Activated T-helper 1 cell treated with anti-CD3 and anti-CD28 coated beads, Interleukin-12 subunit alpha, Interleukin-12 subunit beta, Interleukin-2, Interleukin-4 antibody, amounts not matched to agents 30 ng/mL and 10 ng/mL and 1 ng/mL, durations not matched to agents 14 hours and 24 hours and 36 hours (primary cell): ENCODE measurements at places on chromosomes 1 and 21. TPM values are rescaled to one million over a fixed set of nuclear protein-coding genes. Genes with fewer than 3 reads are reported as not detected.

The ANKRD65 gene
- total RNA-seq: 0.10 TPM in 1 of 2 replicates, not detected in the other

The TNFRSF18 gene
- total RNA-seq: 350 and 356 TPM in 2 replicates

The COA7 gene
- 37.6 and 39.9 TPM in 2 replicates for total RNA-seq

The GUCA2A gene
- not detected in 2 replicates for total RNA-seq

- peaks cover 54% of the 10 kb centered on the region for H3K36me3 ChIP-seq
- peaks cover 50% of the 10 kb centered on the region for H3K4me1 ChIP-seq
- no peak for DNase-seq
- no peak overlapping the region for H3K4me3 ChIP-seq
- H3K27ac ChIP-seq: no peak overlapping the region
Measured at GRCh38 chr1:40265298-40265697, 7.3 kb downstream of the ZMPSTE24 start.

GRCh38 chr1:186102547-186103148 is 272.4 kb downstream of the TPR start:
- H3K4me1 ChIP-seq: no peaks in the 10 kb centered on the region
- H3K4me3 ChIP-seq: no peak overlapping the region
- peaks cover 12% of the 10 kb centered on the region for H3K27me3 ChIP-seq
- no peaks in the 10 kb centered on the region for H3K36me3 ChIP-seq

DNA sequence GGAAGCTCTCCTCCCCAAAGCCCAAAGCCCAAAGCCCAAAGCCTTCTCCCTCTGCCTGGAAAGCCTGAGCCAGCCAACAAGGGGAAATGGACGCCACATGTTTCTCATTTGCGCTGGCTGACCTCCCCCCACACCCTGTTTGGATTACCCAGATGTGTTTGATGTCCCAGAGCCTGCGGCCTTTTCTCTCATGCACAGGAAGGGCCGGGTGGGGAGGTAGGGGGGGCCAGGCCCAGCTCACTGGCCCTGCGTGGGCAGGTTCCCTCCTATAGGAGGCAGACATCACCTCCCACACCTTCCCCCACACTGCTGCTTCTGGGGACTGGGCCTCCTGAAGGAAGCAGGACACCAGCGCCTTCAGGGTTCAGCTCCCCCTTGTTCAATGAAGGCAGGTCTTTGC is 116.3 kb downstream of the NAV1 start:
- H3K4me3 ChIP-seq: no peak overlapping the region
- peaks cover 22% of the 10 kb centered on the region for H3K27me3 ChIP-seq
- DNase-seq: no peak
- H3K36me3 ChIP-seq: no peaks in the 10 kb centered on the region
- H3K27ac ChIP-seq: no peak overlapping the region

DNA sequence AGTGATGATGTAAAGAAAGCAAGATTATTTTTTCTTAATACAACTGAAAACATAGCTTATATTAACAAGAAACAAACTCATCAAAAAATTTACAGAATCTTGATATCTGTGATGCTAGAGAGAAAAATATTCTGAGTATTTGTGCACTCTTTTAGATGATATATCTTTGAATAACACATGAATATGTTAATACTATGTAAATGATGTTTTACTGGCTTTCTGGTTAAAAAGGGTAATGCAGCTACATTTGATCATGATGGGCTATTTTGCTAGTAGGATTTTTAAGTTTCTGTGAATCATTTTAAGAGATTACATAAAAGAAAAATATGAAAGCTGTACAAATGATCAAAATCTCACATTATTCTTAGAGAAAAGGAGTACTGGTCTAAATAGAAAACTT is 114.5 kb downstream of the GRIK1 start:
- no peaks in the 10 kb centered on the region for H3K36me3 ChIP-seq
- no peak for DNase-seq
- no peaks in the 10 kb centered on the region for H3K4me1 ChIP-seq
- no peak overlapping the region for H3K4me3 ChIP-seq
- H3K27ac ChIP-seq: no peak overlapping the region

DNA sequence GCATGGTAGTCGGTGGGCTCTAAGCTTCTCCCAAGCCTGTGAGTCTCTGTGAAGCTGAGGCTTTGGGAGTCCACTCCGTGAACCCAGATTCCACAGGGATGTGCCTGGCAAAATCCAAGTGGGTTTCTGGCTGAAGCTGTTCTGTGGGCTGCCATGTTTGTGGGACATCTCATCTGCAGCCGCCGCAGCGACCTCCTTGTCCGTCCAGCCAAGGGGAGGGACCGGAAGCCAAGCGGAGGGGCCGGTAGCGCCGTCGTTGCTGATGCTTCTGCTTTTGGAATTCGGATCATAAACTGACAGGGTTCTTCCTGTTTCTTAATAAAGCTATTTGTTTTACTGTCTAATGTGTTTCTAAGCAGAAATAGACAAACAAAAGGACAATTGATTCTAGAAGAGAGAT is 13.3 kb downstream of the KIF26B start:
- H3K4me1 ChIP-seq: no peaks in the 10 kb centered on the region
- H3K4me3 ChIP-seq: no peak overlapping the region
- no peaks in the 10 kb centered on the region for H3K36me3 ChIP-seq
- no peak for DNase-seq
- H3K27ac ChIP-seq: no peak overlapping the region
- H3K27me3 ChIP-seq: peaks cover 21% of the 10 kb centered on the region

DNA sequence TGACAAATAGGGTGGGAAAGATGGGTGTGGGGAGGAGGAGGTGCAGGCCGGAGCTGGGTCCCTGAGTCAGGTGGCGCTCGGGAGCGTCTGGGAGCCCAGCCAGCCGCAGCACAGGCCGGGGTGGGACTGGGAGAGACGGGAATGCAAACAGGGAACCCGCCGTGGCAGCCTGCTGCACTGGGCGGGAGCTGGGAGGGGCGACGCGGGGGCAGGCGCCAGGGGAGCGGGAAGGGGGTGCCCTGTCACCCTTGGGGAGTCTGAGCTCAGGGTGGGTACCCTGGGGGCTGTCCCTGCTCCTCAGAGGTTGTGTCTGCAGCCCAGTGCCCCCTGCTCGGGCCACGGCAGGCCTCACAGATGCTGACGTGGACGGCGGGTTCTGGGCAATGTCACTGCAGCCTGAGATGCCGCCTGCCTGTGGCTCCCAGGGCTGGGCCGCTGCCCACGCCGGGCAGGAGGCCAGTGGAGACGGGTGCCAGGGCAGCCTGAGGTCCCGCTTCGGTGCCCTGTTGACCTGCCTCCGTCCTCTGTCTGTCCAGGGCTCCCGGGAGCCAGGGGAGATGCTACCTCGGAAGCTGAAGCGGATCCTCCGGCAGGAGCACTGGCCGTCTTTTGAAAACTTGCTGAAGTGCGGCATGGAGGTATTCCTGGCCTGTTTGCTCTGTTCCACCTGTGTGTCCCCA is 16.6 kb upstream of the LRRC3 start:
- no peak for DNase-seq
- peaks cover 5% of the 10 kb centered on the region for H3K36me3 ChIP-seq
- no peak overlapping the region for H3K4me3 ChIP-seq
- H3K27me3 ChIP-seq: no peaks in the 10 kb centered on the region
- H3K4me1 ChIP-seq: no peaks in the 10 kb centered on the region
- H3K27ac ChIP-seq: no peak overlapping the region

DNA sequence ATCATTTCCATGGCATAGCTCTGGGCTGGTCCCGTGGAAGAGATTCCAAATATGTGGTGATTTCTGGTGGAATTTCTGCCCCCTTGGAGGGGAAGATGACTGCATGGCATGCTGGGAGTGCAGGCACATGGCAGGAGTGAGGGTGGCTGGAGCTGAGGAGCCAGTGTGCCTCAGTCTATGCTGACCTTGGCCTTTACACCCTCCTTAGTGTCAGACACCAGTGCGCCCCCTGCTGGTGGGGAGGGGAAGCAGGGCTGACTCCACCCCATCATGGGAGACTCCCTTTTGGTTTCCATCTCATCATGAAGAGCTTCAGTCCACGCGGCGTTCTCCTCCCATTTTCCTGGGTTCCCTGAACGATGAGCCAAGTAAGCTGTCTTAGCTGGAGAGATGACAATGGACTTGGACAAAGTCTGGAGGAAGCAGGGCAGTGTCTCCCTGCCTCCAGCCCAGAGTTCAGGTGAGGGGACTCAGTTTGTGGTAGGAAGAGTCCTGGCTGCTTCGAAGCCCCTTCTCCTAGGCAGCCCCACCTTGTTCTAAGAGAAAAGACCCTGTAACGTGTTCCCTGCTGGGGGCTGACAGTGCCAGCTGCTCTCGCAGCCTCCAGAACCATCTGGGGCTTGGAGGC is 10.3 kb downstream of the ALX3 start:
- H3K27me3 ChIP-seq: peaks cover 2% of the 10 kb centered on the region
- no peak overlapping the region for H3K4me3 ChIP-seq
- peak overlapping the region; percentile 36 for H3K27ac ChIP-seq

- H3K4me1 ChIP-seq: peaks cover 46% of the 10 kb centered on the region
- peaks cover 11% of the 10 kb centered on the region for H3K36me3 ChIP-seq
- no peak overlapping the region for H3K4me3 ChIP-seq
Measured at GRCh38 chr1:25474439-25475047, 43.8 kb downstream of the MACO1 start.

GRCh38 chr1:52676249-52676903 is 21.8 kb downstream of the COA7 start:
- H3K36me3 ChIP-seq: no peaks in the 10 kb centered on the region
- H3K4me1 ChIP-seq: peaks cover 10% of the 10 kb centered on the region
- H3K27me3 ChIP-seq: no peaks in the 10 kb centered on the region
- DNase-seq: no peak
- H3K4me3 ChIP-seq: no peak overlapping the region
- no peak overlapping the region for H3K27ac ChIP-seq

GRCh38 chr1:26225033-26225831 is 8.8 kb upstream of the CEP85 start:
- peak; percentile 28 for DNase-seq
- peak overlapping the region; percentile 1 for H3K27ac ChIP-seq
- H3K36me3 ChIP-seq: no peaks in the 10 kb centered on the region
- H3K27me3 ChIP-seq: peaks cover 26% of the 10 kb centered on the region
- peaks cover 7% of the 10 kb centered on the region for H3K4me1 ChIP-seq

GRCh38 chr1:190273161-190273560 is 204.5 kb downstream of the BRINP3 start:
- no peaks in the 10 kb centered on the region for H3K4me1 ChIP-seq
- no peaks in the 10 kb centered on the region for H3K27me3 ChIP-seq
- DNase-seq: no peak
- no peak overlapping the region for H3K27ac ChIP-seq
- H3K4me3 ChIP-seq: no peak overlapping the region
